ENCODE measurements at places on chromosomes 16 and 17.

GRCh38 chr17:43608313-43608712 is 53.4 kb downstream of the MEOX1 start:
- no peak for DNase-seq

- DNase-seq, result no peak
Observed at GRCh38 chr17:68595986-68596385, 5.2 kb downstream of the FAM20A start.

- no peak for DNase-seq
Observed at GRCh38 chr16:154217-155030, 2.0 kb downstream of the HBZ start.

GRCh38 chr16:24775455-24775854 is 46.0 kb downstream of the TNRC6A start:
- no peak for DNase-seq

DNA sequence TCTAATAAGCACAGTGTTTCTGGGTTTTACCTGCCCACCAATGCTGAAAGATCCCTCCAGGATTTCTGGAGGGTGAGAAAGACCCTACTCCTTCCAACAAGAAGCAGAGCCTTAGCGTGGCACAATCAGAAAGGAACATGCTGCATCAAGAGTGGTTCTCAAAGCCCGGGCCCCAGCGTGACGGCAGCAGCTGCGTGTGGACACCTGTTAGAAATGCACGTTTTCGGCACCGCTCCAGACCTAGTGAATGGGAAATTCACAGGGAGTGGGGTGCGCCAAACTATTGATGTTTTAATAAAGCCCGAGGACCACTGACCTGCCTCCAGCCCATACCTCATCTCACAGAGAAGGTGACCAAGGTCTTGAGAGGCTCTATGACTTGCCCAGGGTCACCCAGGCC is 55.8 kb downstream of the PECAM1 start:
- DNase-seq, result no peak

- DNase-seq, result no peak
Observed at GRCh38 chr17:60158751-60159478, 9.1 kb downstream of the CA4 start.

- no peak for DNase-seq
Observed at GRCh38 chr17:64388961-64389565, 1.6 kb downstream of the PECAM1 start.

- DNase-seq, result no peak
Observed at GRCh38 chr16:81279392-81279791, 35.4 kb upstream of the GAN start.

DNA sequence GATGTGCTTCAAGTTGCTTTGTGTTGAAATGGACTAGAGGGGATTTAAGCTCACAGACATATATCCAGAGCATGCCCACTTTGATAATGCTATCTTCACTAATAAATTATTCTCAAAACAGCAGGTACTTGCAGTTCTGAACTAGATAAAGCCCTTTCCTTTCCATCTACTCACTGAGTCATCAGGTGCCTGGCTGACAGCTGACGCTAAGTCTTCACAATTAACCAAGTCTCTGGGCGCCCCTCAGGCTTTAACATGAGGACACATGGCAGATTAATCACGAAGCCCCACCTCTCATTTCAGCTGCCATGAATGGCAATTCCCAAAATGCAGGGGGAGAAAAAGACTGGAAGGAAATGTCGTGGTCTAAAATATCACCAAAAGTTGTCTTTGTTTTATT is 29.5 kb upstream of the CRISPLD2 start:
- DNase-seq, result no peak

DNA sequence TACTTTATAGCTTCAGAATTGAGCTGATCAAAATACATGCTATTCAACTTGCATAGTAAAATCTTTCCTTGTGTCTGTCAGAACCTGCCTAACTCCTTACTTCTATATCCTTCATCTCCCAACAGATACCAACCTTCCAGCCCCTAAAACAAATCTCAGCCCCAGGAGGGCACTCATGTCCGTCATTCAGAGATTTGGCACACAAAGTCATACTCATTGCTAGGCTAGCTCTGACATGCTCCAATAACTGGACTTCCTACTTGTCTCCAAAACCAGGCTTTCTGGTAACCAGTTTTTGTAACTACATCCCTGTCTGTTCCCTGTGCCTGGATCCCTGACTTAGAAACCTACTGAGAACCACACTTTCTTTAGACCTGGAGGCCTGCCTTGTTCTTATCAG is 37.5 kb upstream of the DHX40 start:
- no peak for DNase-seq

Data from activated T-cell treated with anti-CD3 and anti-CD28 coated beads for 1 hour (primary cell).